ENCODE measurements at places on chromosomes 13 and 19.

GRCh38 chr19:1752757-1753728, at the start of gene ONECUT3:
Gene ONECUT3 (plus strand): TSS chr19:1753506. CDS start chr19:1753663, 157 bp downstream.
- DNase-seq = no peak

DNA sequence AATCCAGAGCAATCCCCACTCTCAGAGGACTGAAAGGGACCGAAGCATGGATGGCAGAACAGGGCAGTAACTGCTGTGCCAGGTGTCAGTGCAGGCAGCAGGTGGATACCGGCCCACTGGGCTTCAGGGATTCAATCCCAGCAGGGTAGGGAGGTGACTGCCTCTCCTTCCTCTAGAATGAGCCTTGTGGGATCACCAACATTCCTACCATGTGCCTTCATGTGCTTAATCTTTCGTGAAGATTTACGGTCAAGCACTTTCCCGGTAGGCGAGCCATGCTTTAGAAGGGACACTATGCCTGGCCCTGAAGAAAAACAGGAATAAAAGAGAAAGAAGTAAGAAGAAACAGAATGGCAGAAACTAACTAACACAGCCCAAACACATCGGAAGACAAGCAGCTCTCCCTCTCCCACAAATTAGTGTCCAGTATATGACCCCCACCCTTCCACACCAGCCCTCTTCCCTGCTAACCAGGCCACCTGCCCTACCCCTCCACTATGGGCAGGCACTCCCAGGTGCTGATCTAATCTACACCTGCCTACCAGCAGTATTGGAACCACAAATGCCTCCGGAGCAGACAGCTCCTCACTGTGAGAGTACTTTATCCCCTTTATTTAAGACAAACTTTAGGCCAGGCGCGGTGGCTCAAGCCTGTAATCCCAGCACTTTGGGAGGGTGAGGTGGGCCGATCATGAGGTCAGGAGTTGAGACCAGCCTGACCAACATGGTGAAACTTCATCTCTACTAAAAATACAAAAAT, 162.5 kb downstream of the NUFIP1 start:
- DNase-seq = no peak

- DNase-seq = no peak
These were observed 54.6 kb downstream of the TRPM4 start for GRCh38 chr19:49212016-49212701.

DNA sequence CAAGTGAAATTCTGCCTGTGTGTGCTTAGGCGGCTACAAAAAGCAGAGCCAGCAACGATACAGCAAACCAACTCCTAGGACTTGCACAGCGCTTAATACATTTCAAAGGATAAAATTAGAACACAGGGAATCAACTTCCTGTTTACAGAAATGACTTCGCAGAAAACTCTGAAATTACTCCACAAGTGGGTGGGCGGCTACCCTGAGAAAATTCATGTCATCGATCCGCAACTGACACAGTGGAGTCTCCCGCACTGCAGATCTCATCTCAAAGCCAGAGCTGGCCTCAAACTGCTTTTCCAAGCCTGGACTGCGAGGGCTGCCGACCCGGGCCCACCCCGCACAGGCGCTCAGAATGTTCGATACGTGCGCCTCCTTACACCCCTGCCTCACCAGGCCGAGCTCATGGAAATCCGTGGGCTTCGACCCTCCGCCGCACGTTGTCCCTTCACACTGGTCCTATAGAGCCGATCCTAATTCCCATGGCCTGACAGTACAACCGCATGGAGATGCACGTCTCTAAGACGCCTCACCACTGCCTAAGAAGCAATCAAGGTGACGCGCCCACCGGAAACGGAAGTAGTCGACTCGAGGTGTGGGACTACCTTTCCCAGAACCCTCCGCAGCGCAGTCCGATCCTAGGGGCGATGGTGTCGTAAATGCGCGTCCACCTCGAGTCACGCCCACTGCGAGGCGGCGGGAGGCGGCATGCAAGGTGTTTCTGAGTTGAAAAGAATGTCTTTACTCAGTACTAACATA, at the start of gene ZNF229:
TSS of gene ZNF229 (minus strand) at position 557 of the 759 bp plus-strand sequence. CDS start 5,625 bp downstream, outside the sequence.
- DNase-seq = peak; percentile 83

DNA sequence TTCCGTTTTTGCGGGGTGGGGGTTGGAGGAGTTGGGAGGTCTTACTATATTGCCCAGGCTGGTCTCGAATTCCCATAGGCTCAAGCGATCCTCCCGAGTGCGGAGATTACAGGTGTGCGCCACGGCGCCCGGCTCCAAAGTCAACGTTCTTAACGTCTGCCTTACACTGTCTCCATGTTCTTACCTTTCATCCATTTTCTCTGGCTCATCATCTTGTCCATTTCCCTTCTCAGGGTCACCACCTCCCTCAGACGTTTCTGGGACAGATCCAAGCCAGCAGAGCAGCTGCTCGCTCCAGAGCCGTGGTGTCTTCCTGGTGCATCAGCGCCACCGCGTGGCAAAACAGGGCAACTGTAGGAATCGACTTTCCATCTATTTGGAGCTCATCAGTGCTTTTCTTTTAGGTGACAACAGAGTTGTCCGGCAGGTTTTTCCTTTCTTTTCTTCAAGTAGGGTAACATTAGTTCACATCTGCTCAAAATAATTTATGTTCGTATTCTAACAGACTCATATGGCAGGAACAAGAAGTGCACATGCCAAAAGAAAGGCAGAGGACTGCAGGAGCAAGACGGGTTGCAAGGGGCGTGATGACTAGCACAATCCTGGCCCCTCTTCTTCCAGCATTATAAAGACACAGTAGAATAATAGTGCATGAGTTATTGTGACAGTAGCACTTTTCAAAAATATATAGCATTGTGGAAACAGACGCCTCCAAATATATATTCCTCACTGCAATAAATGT, 103.1 kb upstream of the ABCC4 start:
- peak; percentile 75 for DNase-seq

GRCh38 chr13:38223089-38223488, 126.6 kb upstream of the UFM1 start:
- no peak for DNase-seq

- DNase-seq = no peak
These were observed 14.7 kb downstream of the FBXO27 start for GRCh38 chr19:39017646-39018045.

DNA sequence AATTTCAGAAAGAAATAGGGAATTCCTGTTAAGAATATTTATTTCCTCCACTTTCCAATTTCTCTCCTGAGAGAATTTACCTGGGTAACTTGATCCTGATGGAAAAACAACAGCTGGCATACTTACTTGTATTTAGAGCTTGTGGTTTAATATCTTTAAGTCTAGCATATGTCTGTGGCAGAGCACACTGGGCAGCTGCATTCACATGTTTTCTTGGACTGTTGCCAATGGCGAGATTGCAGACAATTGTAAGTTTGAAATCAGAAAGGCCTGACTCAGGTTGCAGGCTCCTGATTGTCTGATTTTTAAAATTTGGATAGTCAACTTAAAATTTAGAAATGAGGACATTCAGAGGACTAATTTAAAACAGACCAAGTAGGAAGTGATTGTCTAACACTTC, 66.9 kb downstream of the NHLRC3 start:
- no peak for DNase-seq

DNA sequence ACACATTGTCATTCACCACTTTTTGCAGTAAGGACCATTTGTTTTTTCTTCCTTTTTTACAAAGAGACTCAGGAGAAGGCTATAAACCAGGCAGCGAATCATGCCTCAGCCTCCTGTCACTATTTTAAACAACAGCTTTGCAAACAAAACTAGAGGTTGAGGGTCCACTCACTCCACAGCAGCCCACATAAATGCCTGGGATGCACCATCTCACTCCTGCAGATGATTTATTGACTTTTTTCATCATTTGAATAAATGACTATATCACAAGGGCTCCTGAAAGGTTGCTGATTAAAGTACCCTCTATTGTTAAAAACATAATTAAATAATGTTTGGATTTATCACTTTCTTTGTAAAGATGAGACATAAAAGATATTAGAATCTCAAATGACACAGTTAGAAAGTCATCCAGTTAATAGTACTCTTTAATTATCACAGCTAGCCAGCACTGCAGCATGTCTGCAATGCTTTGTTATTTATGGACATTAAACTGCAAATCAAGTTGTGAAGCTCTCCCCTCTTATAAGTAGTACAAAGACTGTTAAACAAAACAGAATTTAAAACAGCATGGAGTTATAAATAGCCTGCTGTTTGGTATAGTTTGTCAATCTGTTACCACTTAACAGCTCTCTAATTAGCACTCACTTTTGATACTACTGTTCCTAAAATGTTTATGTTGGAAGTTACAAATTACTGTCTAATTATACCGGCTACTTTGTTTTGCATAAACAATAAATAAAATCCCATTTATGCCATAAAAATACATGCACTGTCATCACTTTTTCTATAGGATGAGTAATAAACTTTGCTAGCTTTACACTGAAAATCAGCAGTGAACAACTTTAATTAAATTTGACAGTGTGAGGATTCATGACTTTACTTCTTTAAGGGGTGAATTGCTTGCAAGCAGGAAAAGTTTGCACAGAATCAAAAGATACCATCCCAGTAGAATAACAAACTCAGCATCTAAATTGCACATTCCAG, 853.2 kb downstream of the UQCRFS1 start:
- no peak for DNase-seq

DNA sequence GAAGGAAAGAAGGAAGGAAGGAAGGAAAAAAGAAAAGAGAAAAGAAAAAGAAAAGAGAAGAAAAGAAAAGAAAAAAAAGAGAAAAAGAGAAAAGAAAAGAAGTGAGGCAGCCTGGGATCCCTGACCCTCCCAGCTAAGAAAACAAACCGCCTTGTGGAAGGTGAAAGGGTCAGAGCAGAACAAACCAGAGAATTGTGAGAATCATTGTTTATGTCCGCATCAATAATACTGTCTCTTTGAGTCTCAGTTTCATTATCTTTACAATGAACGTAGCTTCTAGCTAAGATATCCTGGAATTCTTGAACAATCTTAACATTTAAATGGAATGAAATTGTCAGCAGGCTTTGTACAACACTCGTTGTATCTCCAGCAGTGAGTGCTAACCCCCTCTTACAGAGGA, 66.4 kb upstream of the SERP2 start:
- DNase-seq = no peak

DNA sequence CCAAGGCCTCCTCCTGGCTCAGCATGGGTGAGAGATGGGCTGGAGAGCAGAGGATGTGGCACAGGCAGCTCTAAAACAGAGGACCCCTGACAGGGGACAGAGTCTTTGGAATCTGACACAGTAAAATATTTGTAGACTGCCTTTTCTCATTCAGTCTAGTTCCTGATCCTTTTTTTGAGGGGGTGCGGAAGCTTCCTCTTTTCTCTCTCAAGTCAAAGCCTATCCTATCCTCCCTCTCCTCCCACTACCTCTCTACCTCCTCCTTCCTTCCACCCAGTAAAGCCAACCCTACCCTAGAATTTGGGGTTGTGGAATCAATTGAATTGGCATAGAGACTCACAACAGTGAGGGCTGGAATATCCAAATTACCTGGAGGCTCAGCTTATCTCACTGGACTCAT, 82.0 kb downstream of the TEX26 start:
- DNase-seq = no peak

DNA sequence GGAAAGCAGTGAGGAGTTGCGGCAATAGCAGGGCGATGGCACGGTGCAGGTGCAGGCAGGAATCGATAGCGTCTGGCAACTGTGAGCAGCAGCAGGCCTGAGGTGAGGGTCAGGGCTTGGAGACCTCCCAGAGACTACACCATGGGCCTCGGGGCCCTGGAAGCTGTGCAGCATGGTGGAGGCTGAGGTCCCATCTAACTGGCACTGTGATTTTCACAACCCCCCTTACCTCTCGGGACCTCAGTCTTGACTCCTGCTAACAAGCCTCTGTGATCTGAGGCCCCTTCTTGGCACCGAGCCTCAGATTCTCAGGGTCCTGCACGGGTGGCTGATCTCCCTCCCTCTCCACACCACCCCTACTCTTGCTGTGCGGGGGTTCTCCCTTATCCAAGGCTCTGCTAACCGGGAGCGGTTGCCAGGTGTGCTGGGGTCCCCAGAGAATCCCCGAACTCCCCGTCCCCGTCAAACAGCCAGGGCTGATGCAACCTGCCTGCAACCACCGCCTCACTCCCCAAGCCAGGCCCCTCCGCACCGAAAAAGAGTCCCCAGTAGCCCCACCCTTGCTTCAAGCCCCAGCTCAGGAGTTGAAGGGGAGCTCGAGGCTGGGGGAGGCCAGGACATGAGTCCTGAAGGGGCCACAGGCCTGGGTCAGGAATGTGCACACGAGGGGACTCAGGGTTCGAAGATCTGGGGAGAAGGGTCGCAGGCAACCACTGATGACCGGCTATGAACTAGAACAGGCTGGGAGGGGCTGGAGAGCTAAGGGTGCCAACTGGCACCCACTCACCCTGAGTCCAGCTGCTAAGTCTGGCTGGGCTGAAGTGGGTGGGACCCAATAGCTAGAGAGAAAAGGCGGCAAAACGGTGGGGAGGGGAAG, 4.8 kb upstream of the ATF5 start:
- no peak for DNase-seq

- no peak for DNase-seq
These were observed 30.4 kb upstream of the HMGB1 start for GRCh38 chr13:30496147-30496546.

DNA sequence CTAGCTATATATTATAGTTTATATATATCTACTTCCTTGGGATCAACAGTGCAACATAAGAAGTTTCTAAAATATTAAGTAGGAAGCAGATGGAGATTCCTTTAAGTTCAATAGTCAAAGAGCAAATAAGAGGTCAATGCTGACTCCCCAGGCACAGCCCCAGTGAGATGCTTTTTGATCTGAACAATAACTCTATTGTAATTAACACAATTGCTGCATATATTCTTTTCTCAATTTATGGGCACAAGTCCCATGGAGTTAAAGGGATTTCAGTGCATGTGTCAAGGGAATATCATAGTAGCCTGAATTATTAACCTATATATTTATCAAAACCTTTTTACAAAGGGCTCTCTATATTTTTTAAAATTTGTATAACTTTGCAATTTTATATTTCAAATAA, 180.8 kb downstream of the SPRY2 start:
- DNase-seq = no peak

GRCh38 chr13:39401756-39402155, 201.2 kb downstream of the LHFPL6 start:
- no peak for DNase-seq

DNA sequence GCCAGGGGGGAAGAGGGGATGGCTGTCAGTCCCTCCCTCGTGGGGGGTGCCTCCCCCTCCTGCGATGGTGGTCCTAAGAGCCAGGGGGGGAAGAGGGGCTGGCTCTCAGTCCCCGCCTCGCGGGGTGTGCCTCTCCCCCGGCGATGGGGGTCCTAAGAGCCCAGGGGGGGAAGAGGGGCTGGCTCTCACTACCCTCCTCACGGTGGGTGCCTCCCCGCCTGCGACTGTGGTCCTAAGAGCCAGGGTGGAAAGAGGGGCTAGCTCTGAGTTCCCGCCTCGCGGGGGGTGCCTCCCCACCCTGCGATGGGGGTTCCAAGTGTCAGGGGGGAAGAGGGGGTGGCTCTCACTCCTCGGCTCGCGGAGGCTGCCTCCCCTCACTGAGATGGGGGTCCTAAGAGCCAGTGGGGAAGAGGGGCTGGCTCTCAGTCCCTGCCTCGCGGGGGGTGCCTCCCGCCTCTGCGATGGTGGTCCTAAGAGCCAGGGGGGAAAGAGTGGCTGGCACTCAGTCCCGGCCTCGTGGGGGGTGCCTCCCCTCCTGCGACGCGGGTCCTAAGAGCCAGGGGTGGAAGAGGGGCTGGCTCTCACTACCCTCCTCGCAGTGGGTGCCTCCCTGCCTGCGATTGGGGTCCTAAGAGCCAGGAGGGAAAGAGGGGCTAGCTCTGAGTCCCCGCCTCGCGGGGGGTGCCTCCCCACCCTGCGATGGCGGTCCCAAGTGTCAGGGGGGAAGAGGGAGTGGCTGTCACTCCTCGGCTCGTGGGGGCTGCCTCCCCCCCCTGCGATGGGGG, 2325.6 kb upstream of the PCDH20 start:
- DNase-seq = no peak

GRCh38 chr19:52987221-52987620, 24.5 kb upstream of the ZNF816 start:
- no peak for DNase-seq
